CD4-positive, CD25-positive, alpha-beta regulatory T cell (primary cell): ENCODE measurements at places on chromosomes 4 and X. TPM values are rescaled to one million over a fixed set of nuclear protein-coding genes. Genes with fewer than 3 reads are reported as not detected.
A peak's percentile ranks its signal among the peaks of the same experiment; 100 is the strongest.

CNGA2 gene
- total RNA-seq: not detected

ANOS1 gene
- total RNA-seq: not detected

YIPF7 gene
- total RNA-seq: not detected

GPR34 gene
- not detected for total RNA-seq

FOXP3 gene
- total RNA-seq: 198 TPM

MND1 gene
- 0.67 TPM for total RNA-seq

HS6ST2 gene
- not detected for total RNA-seq

HS3ST1 gene
- not detected for total RNA-seq

GYPA gene
- total RNA-seq: not detected

DNA sequence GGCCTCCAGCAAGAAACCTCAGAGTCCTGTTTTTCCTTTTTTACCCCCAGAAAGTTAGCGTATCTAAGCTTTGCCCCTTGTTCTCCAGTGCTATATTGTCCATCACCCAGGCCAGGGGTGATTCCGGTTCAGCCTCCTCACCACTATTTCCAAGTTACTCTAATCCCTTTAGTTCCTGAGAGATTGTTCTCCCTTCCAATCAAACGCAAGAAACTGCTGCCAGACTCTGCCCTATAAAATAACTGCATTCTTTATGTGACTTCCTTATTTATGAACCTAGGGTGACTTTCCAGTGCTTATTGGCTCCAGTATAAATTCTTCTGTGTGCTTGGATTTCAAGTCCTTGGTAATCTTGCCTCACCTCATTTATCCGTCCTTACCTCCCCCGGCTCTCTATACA is 65.7 kb downstream of the CLCN5 start:
- H3K36me3 ChIP-seq: no peaks in the 10 kb centered on the region
- no peaks in the 10 kb centered on the region for H3K27me3 ChIP-seq
- no peak for DNase-seq
- H3K4me1 ChIP-seq: no peaks in the 10 kb centered on the region
- H3K27ac ChIP-seq: no peak overlapping the region
- H3K4me3 ChIP-seq: no peak overlapping the region

DNA sequence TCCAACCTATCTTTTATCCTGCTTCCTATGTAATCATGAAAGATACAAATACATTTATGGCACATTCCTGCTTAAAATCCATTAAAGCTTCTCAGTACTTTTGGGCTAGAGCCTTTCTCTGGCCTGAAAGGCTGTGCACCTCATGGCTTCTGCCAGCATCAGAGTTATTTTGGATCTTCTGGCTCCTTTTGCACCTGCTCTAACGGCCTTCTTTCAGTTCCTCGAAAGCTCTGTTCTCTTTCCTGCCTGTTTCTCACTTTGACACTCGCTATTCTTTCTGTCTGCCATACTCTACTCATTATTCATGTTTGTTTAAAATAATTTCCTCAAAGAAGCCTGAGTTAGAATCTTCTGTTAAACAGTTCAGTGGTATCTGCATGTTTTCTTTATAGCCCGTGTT is 86.0 kb downstream of the LRP2BP start:
- H3K4me3 ChIP-seq: no peak overlapping the region
- H3K27ac ChIP-seq: no peak overlapping the region
- peaks cover 28% of the 10 kb centered on the region for H3K36me3 ChIP-seq
- no peak for DNase-seq

DNA sequence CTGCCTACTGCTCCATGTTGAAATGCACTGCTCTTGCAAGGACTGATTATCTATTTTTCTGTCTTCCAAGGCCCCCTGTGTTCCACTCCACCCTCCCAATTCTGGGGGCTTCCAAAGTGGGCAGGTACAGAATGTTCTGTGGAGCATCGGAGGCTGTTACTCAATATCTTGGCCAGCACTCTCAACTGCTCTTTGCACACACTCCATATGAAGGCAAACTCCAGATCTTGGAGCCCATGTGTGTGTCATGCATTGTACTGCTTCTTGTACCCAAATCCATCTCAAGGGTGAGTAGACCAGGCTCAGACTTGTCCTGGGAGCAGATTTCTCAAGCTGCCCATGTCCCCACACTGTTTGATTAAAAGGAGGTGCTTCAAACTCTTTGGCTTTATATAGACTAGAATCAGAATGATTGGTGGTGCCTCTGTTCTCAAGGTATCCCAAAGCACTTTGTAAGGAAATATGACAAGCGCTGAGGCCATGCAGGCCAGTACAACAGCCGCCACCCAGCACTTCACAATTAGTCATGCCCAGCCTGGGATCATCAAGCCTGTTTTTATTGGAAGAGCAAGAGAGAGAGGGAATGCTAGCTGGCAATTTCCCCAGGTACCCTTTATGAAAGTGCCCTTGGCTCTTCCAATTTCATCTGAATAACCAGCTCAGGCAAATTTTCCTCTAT is 44.3 kb downstream of the AR start:
- H3K27ac ChIP-seq: no peak overlapping the region
- no peak for DNase-seq
- H3K36me3 ChIP-seq: no peaks in the 10 kb centered on the region

GRCh38 chr4:105257817-105258495 is 111.3 kb downstream of the TET2 start:
- peaks cover 18% of the 10 kb centered on the region for H3K36me3 ChIP-seq
- DNase-seq: no peak
- H3K27me3 ChIP-seq: no peaks in the 10 kb centered on the region
- H3K4me1 ChIP-seq: no peaks in the 10 kb centered on the region
- H3K27ac ChIP-seq: no peak overlapping the region
- H3K4me3 ChIP-seq: no peak overlapping the region

DNA sequence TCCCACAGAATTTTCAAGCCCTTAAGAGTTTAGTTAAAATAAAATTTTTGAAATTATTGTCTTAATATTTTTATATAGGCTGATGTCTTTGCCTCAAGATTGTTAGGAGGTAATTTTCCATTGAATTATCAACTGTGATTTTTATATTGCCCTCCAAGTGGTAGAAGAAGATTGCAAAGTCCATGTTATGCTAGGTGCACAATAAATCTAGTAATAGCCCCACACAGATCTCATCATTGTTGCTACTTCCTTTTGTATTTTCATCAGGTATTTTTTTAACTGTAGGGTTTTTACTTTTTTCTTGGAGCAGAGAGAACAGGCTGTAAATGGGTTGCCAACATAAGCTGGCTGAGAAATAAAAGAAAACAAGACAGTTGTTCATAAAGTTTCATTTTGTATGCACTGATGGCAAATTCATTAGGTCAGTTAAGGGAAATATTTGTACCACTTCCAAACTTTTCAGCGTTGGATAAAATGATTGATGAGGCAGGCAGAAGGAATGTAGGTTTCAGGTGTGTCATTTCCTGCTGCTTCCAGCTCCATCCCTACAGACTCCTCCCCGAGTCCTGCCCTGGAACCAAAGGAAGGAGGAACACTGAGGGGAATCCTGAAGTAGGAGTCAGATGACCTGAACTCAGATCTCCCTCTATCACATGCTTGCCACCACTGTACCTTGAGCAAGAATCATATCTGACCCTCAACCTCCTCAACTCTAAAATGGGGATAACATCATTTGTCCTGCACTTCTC is 105.5 kb downstream of the PRRG1 start:
- no peaks in the 10 kb centered on the region for H3K27me3 ChIP-seq
- no peaks in the 10 kb centered on the region for H3K4me1 ChIP-seq
- H3K27ac ChIP-seq: no peak overlapping the region
- no peak for DNase-seq
- H3K4me3 ChIP-seq: no peak overlapping the region

DNA sequence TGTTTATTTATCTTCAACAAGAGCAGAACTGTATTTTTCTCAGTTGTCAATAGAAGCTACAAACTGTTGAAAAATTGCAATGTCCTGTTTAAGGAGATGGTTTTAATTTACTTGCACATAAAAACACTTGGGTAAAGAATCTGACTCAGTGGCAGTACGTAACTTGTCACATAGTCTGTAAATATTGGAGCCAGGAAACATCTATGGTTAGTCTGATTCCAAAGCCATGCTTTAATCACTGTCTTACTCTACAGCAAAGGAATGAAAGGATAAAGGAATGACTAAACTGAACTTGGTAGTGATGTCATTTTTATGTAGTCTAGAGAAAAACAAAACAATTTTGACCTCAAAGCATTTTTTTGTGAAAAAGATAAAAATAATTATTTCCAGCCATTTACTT is 537.2 kb downstream of the STIM2 start:
- H3K27me3 ChIP-seq: no peaks in the 10 kb centered on the region
- no peaks in the 10 kb centered on the region for H3K4me1 ChIP-seq
- no peak for DNase-seq
- H3K36me3 ChIP-seq: no peaks in the 10 kb centered on the region
- no peak overlapping the region for H3K4me3 ChIP-seq
- H3K27ac ChIP-seq: no peak overlapping the region

GRCh38 chrX:45912316-45912715 is 632.9 kb downstream of the ZNF674 start:
- no peak overlapping the region for H3K27ac ChIP-seq
- no peak for DNase-seq
- H3K4me3 ChIP-seq: no peak overlapping the region

- H3K4me3 ChIP-seq: no peak overlapping the region
- peaks cover 3% of the 10 kb centered on the region for H3K4me1 ChIP-seq
- H3K36me3 ChIP-seq: no peaks in the 10 kb centered on the region
- DNase-seq: no peak
- H3K27me3 ChIP-seq: no peaks in the 10 kb centered on the region
These were observed 43.3 kb upstream of the AGA start for GRCh38 chr4:177485528-177485927.

DNA sequence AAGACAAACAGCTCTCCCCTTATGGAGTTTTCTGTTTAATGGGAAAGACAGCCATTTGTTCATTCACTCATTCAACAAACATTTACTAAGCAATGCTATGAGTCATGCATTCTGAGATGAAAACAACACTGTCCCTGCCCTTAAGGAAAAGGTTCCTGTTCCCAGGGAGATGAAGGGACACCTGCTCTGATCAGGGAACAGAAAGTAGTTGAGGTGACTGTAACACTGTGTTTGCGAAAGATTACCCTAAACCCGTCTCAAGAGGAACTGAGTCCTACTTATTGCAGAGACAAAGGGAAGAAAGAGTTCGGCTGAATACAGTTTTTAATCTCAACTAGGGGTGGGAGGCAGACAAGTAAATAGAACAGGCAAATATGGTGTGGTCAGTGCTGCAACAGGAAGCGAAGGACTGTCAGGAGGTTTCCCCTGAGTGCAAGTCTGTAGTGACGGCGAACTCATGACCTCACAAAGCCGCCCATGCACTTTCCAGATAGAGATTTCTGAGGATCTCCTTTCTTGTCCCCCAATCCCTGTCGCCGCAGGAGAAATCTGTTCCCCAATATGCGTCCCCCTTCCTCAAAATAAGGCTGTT is 712 bp downstream of the STX18 start:
- peak overlapping the region; percentile 79 for H3K27ac ChIP-seq
- H3K4me1 ChIP-seq: peaks cover 39% of the 10 kb centered on the region
- peaks cover 4% of the 10 kb centered on the region for H3K36me3 ChIP-seq
- H3K27me3 ChIP-seq: no peaks in the 10 kb centered on the region
- no peak for DNase-seq

- H3K4me1 ChIP-seq: no peaks in the 10 kb centered on the region
- H3K27ac ChIP-seq: no peak overlapping the region
- DNase-seq: no peak
These were observed 60.4 kb downstream of the STX18 start for GRCh38 chr4:4481399-4481994.

- H3K27ac ChIP-seq: no peak overlapping the region
- no peaks in the 10 kb centered on the region for H3K36me3 ChIP-seq
- no peaks in the 10 kb centered on the region for H3K27me3 ChIP-seq
- no peak overlapping the region for H3K4me3 ChIP-seq
- no peaks in the 10 kb centered on the region for H3K4me1 ChIP-seq
These were observed 22.9 kb upstream of the CXCL3 start for GRCh38 chr4:74061430-74061829.

- H3K4me3 ChIP-seq: no peak overlapping the region
- DNase-seq: no peak
- no peak overlapping the region for H3K27ac ChIP-seq
These were observed 11.3 kb upstream of the FAM47E start for GRCh38 chr4:76240236-76240635.

DNA sequence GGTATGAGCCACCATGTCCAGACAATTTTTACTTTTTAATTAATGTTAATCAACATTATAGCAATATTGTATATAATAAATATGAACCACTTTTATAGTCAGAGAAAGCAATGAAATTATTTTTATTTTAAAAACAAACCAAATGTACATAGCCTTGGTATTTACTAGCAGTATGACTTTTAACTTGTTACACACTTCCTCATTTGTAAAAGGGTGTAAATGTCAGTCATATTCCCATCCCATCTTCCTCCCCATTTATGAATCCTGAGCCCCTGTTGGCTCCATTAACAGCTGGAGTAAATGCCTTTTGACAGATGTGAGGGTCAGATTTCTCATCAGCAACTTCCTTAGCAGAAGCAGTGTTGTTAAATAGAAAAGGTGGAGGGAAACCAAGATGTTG is 179.6 kb upstream of the SPRY1 start:
- H3K4me1 ChIP-seq: no peaks in the 10 kb centered on the region
- no peaks in the 10 kb centered on the region for H3K36me3 ChIP-seq
- DNase-seq: no peak
- H3K4me3 ChIP-seq: no peak overlapping the region

DNA sequence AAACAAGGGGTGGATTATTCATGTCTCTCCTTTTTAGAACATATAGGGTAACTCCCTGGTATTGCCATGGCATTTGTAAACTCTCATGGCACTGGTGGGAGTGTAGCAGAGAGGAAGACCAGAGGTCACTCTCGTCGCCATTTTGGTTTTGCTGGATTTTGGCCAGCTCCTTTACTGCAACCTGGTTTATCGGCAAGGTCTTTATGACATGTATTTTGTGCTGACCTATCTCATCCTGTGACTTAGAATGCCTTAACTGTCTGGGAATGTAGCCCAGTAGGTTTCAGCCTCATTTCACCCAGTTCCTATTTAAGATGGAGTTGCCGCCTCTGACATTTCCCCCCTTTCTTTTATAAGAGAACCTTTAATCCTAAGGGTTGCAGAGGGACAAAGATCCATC is 45.8 kb downstream of the MGST2 start:
- H3K36me3 ChIP-seq: no peaks in the 10 kb centered on the region
- no peaks in the 10 kb centered on the region for H3K27me3 ChIP-seq
- H3K4me1 ChIP-seq: no peaks in the 10 kb centered on the region
- no peak overlapping the region for H3K4me3 ChIP-seq
- DNase-seq: no peak

- no peaks in the 10 kb centered on the region for H3K4me1 ChIP-seq
- no peak for DNase-seq
- no peak overlapping the region for H3K4me3 ChIP-seq
- no peaks in the 10 kb centered on the region for H3K27me3 ChIP-seq
- no peaks in the 10 kb centered on the region for H3K36me3 ChIP-seq
- no peak overlapping the region for H3K27ac ChIP-seq
These were observed 107.8 kb upstream of the FMR1 start for GRCh38 chrX:147803948-147804347.
